Astrocyte (in vitro differentiated cells and primary cell): ENCODE measurements at places on chromosomes 6 and 20. TPM values are rescaled to one million over a fixed set of nuclear protein-coding genes. Genes with fewer than 3 reads are reported as not detected.

Gene RGS17
- 3.4 and 3.7 TPM in 2 replicates for total RNA-seq

Gene DNMT3B
- total RNA-seq = 5.0 and 5.6 TPM in 2 replicates

Gene DSP
- 468 and 555 TPM in 2 replicates for total RNA-seq

Gene TRIM31
- total RNA-seq = not detected in 2 replicates

Gene MAVS
- 38.4 and 42.1 TPM in 2 replicates for total RNA-seq

Gene MEP1A
- not detected in 2 replicates for total RNA-seq

Gene PACSIN1
- total RNA-seq = 0.32 and 0.46 TPM in 2 replicates

Gene GRM1
- total RNA-seq = 0.05 and 0.07 TPM in 2 replicates

Gene GRIK2
- total RNA-seq = 2.5 and 2.8 TPM in 2 replicates

Gene BMP2
- 4.7 and 9.2 TPM in 2 replicates for total RNA-seq

Gene ADAM33
- total RNA-seq = 2.3 and 3.0 TPM in 2 replicates

Gene BPIFB4
- total RNA-seq = not detected in 2 replicates

Gene SIRPG
- total RNA-seq = not detected in 2 replicates

Gene OPRM1
- total RNA-seq = not detected in 2 replicates

Gene GHRH
- total RNA-seq = not detected in 2 replicates

Gene GLO1
- total RNA-seq = 154 and 172 TPM in 2 replicates

Gene EFCAB8
- total RNA-seq = 0.41 and 0.65 TPM in 2 replicates

Gene RIPPLY2
- total RNA-seq = not detected in 2 replicates

Gene TREM2
- total RNA-seq = not detected in 2 replicates

Gene LBP
- not detected in 2 replicates for total RNA-seq

Gene ACSS1
- 0.24 and 0.27 TPM in 2 replicates for total RNA-seq

Gene LSM14B
- 24.9 and 27.1 TPM in 2 replicates for total RNA-seq

Gene CRNKL1
- 20.1 and 20.2 TPM in 2 replicates for total RNA-seq

Gene KIFC1
- 2.9 and 4.2 TPM in 2 replicates for total RNA-seq

Gene MATN4
- total RNA-seq = 0.19 and 0.20 TPM in 2 replicates

Gene PNRC1
- 93.2 and 95.9 TPM in 2 replicates for total RNA-seq

Gene BPIFA1
- total RNA-seq = not detected in 2 replicates

Gene GPX5
- 4.3 and 6.6 TPM in 2 replicates for total RNA-seq

Gene BLTP3A
- 25.0 and 25.1 TPM in 2 replicates for total RNA-seq

Gene PPP1R16B
- 0.41 and 0.68 TPM in 2 replicates for total RNA-seq

Gene LAMA2
- total RNA-seq = 1.7 and 1.8 TPM in 2 replicates

Gene CST7
- 0.25 TPM in 1 of 2 replicates, not detected in the other for total RNA-seq

Gene SPATS1
- not detected in 2 replicates for total RNA-seq

Gene PTPRT
- 0.25 TPM in 1 of 2 replicates, not detected in the other for total RNA-seq

Gene WFDC10A
- total RNA-seq = not detected in 2 replicates

Gene SLC22A16
- not detected in 2 replicates for total RNA-seq

Gene FBXO5
- total RNA-seq = 6.1 and 7.5 TPM in 2 replicates

Gene EYS
- 0.07 and 0.16 TPM in 2 replicates for total RNA-seq

Gene POU5F1
- total RNA-seq = 5.4 and 6.3 TPM in 2 replicates

Gene NOX3
- total RNA-seq = 0.30 TPM in 1 of 2 replicates, not detected in the other

Gene BTN1A1
- not detected in 2 replicates for total RNA-seq
